ENCODE measurements at places on chromosomes 2 and 18.

DNA sequence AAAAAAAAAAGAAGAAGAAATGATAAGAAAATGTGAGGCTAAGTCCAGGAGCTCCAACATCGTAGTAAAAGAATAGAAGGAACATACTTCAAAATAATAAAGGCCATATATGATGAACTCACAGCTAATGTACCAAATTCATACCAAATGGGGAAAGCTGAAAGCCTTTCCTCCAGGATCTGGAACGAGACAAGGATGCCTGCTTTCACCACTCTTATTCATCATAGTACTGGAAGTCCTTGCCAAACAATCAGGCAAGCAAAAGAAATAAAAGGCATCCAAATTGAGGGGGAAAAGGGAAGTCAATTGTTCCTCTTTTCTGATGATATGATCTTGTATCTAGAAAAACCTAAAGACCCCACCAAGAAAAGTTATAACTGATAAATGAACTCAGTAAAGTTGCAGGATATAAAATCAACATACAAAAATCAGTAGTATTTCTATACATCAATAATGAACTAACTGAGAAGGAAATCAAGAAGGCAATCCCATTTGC, 170.6 kb downstream of the METTL4 start:
- DNase-seq, result peak; percentile 42

GRCh38 chr2:117953231-117953630, 60.6 kb downstream of the CCDC93 start:
- no peak for DNase-seq

GRCh38 chr2:55026202-55026601, 24.0 kb downstream of the RTN4 start:
- peak; percentile 14 for DNase-seq

- no peak for DNase-seq
Measured at GRCh38 chr2:136070913-136071312, 47.0 kb downstream of the CXCR4 start.

- DNase-seq, result no peak
Measured at GRCh38 chr2:50597206-50597605, 434.7 kb downstream of the NRXN1 start.

DNA sequence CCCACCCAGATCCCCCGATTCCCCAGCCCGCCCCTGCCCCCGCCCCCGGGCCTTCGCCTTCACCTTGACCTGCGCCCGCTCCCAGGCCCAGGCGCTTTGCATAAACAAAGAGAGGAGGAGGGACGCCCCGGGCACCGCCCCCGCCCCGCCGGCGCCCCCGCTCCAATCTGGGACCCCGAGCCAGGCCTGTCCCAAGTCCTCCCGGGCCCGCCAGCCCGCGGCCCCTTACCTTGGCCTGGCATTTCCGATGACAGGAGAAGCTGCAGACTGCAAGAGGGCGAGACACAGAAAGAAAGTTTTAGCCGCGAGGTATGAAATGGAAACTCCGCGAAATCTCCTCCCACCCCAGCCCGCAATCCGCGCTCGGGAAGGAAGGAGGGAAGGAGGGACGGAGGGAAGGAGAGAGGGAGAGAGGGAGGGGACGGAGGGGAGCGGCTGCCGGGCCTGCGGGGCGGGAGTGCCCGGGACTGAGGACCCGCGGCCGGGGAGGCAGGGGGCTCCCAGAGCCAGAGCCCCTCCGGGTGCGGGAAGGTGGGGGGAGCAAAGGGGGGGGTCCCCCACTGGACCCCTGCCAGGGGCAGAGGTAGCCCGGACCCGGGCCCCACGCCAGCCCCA, 24.2 kb downstream of the TNS1 start:
- no peak for DNase-seq

- no peak for DNase-seq
Measured at GRCh38 chr18:42611134-42611533, 504.4 kb downstream of the RIT2 start.

DNA sequence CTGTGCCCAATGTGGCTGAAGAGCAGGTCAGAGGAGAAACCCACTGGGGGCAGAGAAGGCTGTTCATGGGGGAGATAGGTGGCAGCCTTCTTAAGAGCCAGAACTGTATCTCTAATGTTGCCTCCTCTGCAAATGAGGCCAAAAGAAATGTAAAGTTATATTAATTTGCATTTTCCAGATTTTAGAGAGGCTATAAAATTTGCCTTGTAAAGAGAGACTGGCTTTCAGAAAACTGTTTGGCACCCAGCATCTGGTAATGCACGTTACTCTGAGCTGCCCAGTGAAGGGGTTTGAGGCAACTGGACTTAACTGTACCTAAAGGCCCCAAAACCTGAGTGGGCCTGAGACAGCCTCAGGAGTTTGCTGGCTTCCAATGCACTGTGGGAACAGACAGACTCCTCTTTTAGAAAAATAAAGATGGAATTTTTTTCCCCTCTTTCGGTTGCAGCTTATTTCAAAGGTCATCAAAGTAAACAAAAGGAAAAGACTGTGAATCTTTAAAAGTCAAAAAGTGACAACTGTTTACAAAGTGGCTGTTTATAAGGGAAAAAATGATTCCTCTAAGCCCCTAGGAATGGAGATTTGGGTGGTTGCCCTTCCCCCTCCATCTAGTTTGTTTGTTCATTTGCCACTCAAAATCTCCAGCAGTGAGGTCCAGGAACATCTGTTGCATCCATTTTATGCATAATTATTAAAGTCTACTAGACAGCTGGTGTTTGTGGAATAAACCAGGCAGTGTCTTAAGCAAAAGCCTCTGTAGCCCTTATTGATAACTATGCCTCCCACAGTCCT, 132.2 kb upstream of the ZFP36L2 start:
- DNase-seq, result no peak

- DNase-seq, result peak; percentile 50
Measured at GRCh38 chr2:147331790-147332419, 512.9 kb upstream of the ACVR2A start.

DNA sequence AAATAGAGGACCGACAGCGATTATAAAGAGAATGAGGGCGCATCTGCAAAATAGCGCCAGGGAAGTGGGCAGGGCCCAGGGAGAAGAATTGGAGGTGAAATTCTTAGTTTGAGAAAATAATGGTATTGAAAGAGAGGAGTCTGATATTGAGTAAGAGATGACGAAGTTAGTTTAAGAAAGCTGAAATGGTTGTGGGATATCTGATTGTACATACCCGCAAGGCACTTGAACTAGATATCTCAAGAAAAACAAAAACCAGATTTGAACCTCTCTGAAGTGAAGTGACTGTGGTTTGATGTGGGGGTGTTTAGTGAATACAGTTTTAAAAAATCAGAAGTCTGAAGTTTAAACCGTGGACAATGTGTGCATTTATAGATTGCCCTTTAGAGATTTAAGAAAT, 38.9 kb downstream of the ZNF532 start:
- DNase-seq, result no peak

DNA sequence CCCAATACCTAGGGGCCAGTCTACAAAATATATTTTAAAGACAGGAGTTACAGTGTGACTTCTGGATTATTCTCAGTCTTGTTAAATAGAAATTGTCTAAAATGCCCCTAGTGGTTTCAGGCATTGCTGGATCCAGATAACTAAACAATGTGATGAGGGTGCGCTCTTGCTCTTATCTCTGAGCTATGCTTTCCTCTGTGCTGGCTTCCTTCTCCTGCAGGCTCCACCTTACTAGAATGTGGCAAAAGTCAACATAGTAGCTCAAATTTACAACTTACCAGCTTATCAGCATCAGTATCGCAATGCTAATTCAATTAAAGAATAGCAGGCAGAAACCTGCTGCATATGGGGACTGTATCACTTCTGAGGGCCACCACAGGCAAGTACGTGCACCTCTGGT, 61.3 kb upstream of the RNU4ATAC start:
- no peak for DNase-seq

GRCh38 chr2:106995556-106995955, 109.6 kb upstream of the ST6GAL2 start:
- no peak for DNase-seq

DNA sequence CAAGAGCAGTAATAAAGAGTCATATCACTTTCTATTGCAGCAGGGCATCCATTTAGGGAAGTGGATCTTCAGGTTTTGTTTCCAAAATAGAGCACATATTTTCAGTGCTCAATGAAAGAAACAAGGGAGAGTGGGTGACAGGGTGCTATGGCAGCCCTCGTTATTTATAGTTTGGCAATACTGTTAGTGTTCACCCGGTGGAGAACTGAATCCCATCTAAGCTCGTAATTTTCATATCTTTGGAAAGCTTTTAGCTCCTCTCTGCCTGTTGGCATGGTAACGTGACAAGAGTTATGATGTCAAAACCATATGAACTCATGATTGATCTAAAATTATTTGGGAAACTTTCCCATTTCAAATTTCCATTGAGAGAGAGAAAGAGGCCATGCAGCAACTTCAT, 331.9 kb downstream of the LRRTM1 start:
- no peak for DNase-seq

DNA sequence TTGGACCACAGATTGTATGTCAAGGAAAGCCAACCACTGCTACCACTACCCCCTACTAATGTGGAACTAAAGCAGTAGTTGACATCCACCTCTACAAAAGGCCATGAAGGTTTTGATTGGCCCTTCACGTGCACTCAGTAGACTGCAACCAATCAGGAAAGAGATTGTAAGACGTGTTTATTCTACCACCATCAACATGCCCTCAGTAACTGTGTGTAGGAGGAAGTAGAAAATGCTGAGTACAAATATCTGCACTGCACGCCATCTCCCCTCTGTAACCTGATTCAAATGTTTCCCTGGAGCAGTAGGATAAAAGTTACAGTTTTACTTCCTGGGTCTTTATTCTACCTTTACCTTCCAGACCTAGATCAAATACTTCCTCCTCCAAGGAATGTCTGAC, 2.9 kb upstream of the CASP10 start:
- peak; percentile 11 for DNase-seq

- DNase-seq, result no peak
Measured at GRCh38 chr2:125405816-125406215, 1250.1 kb upstream of the GYPC start.

DNA sequence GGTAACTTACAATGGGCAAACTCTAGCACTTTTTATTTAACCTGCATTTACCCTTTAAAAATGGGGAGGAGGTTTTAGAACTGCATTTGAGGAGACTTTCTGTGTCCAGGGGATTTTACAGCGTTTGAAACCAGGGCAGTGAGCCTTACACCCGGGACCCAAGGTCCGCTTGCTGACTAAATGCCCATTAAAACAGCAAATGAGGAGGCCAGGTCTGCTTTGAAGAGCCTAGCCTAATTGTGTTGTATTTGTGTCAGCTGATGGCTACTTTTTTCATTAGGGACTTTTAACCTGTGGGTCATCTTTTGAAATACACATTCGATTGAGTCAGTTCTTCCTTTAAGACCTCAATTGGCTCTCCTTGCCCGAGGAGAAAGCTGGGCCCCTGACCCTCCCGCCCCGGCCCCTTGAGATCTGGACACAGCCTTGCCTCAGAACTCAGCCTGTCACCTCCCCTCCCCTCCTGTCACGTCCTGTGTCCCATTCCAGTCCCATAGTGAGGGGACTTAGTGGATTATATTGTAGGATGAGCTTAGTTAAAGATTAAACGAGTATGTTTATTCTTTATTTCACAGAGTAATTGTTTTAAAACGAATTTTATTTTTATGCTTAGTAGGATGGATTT, 69.0 kb downstream of the KLHL29 start:
- no peak for DNase-seq

- DNase-seq, result no peak
Measured at GRCh38 chr2:7634409-7634808, 717.2 kb downstream of the RNF144A start.

DNA sequence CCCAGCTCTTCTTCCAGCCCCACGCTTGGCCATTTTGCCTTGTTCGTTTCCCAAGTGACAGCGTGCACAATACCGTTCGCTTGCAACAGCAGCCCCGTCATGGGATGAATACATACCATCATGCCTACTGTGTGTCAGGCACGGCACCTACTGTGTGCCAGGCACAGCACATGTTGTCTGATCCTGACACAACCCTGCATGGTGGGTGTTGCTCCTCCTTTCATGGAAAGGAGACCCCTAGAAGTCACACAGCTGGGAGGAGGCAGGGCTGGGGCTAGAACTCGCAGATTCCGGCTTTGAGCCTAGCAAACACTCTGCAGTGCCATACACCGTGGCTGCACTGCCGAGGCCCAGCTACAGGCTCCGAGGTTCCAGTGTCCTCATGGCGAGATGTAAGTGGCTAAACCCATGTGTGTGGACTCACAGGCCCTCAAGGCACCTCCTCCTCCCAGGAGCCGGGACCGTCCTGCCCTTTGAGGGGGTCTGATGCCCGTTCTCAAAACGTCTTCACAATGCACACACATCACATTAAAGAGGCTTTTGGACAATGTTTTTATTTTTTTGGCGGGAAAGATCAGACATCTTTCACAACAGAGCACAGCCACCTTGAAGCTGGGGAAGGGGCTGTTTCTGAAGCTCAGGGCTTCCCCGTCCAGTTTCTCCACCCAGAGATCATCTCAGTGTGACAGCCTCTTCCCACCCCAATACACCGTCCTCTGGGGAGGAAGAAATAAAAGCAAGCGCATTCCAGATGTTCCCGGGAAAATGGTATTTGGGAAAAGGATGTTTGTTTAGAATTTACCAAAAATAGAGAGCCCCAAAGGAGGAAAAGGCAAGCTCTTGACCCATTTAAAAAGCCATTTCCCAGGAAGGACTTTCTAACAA, 64.9 kb downstream of the HS1BP3 start:
- DNase-seq, result no peak

GRCh38 chr2:225041207-225041850, 939 bp downstream of the DOCK10 start:
- DNase-seq, result peak; percentile 52

DNA sequence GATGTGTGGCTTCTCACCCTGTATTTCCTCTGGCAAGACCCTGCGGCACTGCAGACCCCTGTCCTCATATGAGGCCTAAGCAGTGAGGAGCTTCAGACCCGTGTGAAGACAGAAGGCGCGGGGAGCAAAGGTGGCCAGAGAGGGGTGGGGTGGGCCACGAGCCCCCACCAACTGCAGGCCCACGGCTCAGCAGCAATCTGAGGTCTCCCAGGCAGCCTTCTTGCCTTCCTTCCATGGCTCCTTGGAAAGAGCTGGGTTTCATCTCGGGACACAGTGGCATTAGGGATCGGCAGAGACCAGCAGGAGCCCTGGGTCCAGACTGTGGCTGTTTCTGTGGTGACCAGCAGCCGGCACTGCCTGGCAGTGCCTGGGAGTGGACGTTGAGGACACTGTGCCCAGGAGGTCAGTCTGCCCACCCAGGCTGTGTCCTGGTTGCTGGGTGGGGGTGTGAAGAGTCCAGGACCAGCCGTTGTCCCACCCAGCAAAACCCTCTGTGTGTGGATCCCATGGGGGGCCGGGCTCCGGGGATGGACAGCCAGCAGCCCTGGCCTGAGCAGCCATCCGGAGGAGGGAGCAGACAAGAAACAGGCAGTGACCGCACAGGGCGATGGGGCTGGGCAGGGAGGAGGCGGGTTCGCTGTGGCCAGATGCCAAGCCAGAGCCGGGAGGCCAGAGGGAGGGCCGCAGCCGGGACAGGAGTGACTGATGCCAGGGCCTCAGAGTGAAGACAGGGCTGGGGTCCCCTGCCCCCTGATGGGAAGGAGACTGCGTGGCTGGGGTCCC, 73.8 kb downstream of the RRM2 start:
- DNase-seq, result no peak

GRCh38 chr18:63564561-63564960, 22.4 kb downstream of the SERPINB12 start:
- no peak for DNase-seq

- DNase-seq, result no peak
Measured at GRCh38 chr2:172535119-172535518, 20.8 kb upstream of the PDK1 start.

- DNase-seq, result no peak
Measured at GRCh38 chr2:45406621-45407020, 204.4 kb downstream of the SRBD1 start.

GRCh38 chr2:102549027-102549426, 70.3 kb upstream of the SLC9A2 start:
- DNase-seq, result no peak

- DNase-seq, result no peak
Measured at GRCh38 chr18:2468051-2468450, 103.3 kb downstream of the METTL4 start.

- DNase-seq, result no peak
Measured at GRCh38 chr2:7292154-7292691, 375.0 kb downstream of the RNF144A start.
